ENCODE measurements at places on chromosomes 4 and X.

- no peak for DNase-seq
These were observed 821.2 kb downstream of the RPA4 start for GRCh38 chrX:97704881-97705280.

DNA sequence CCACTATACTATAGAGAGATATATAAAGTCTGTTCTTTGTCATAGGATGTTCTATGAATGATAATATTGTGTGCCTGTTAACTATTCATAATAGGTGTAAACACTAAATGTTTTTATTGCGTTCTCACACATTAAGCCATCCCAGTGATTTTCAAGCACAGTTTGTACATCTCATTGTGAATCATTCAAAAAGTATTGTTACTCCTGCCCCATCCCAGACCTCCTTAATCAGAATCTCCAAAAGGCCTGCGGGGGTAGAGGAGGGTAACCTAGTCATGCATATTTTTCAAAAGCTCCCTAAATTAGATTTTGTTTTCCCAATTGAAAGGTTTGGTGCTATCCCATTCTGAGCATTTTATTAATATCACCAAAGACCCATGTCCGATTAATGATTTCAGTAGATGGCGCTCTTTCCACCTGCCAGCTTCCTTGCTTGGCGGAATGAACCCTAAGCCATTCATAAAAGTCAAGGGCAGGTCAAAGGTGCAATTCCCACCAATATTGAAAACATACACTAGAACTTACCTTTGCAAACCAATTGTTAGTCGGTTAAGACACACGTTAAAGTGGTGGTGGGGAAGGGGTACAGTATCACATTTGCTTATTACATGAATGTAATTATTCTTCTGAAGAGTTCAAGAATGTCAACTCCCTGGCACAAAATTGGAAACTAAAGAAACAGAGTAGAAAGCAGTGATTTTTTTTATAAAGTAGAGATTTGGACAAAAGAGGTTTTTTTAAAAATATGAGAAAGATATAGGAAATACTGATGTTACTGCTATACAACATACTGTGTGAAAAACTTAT is 5.8 kb upstream of the TET2 start:
- no peak for DNase-seq

- DNase-seq: no peak
These were observed 783 bp downstream of the BEX2 start for GRCh38 chrX:103309860-103310554.

GRCh38 chr4:169102026-169102425 is 92.0 kb upstream of the CBR4 start:
- DNase-seq: no peak

- DNase-seq: no peak
These were observed 35.8 kb downstream of the CPEB2 start for GRCh38 chr4:15037923-15038541.

GRCh38 chrX:30282527-30282926 is 26.7 kb downstream of the NR0B1 start:
- DNase-seq: no peak

DNA sequence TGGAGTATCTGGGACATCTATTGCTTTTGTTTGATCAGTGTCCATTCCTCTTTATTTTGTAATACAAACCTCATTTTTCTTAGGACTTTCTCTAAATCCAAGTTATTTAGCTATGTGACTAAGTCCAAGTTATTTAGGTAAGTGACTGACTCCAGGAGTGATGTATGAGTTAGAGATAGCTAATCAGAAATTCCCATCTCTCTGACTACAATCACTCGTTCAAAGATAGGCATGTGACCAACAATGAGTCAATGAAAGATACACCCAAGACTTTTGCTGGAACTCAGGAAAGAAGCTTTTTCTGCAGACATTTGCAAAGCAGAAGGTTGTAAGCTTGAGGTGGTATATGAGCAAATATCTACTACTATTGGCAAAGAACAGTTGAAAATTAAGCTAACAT is 72.5 kb upstream of the KCNIP4 start:
- no peak for DNase-seq

DNA sequence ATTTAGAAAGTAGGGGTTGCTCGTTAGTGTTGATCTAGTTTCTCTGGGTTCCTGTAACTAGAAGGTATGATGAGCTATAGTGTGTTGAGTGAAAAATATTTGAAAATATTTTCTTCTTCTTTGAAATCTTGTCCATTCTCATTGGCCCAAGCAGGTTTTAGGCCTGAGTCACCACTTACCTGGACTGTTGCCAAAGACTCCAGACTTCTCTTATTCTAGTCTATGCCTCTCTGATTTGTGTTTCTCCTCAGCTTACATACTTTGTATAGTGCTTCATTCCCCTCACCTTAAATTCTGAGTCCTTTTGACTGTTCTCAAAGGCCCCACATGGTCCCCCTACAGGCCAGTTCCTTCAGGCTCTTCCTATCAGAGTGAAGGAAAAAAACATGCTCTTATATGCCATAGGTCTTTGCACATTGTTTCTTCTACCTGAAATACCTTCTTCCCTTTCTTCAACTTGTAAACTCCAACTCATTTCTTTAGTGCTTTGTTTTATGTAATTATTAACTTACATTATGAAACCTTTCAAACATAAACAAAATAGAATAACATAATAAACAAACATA is 258.2 kb downstream of the PPP1R2C start:
- no peak for DNase-seq

- no peak for DNase-seq
These were observed 84.0 kb downstream of the PHKA2 start for GRCh38 chrX:18899796-18900380.

- DNase-seq: no peak
These were observed 2.6 kb downstream of the UNC5C start for GRCh38 chr4:95546221-95546620.

DNA sequence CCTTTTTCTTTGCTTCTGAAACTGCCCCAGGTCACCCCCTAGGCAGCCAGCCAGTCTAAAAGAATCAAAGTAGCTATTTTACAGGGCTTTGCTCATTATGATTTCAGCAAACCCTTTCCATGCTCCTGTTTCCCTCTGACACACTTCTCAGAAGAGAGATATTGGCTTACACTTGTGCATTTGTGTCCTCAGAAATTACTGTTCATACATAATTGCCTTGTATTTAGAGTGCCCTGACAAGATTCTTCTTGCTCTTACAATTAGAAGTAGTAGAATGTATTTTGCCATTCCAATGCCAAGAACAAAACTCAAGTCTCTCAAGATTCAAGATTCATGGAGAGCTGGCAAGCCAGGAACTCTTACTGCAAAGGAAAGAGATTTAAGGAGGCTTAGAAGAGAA is 531.0 kb upstream of the ZFP42 start:
- no peak for DNase-seq

DNA sequence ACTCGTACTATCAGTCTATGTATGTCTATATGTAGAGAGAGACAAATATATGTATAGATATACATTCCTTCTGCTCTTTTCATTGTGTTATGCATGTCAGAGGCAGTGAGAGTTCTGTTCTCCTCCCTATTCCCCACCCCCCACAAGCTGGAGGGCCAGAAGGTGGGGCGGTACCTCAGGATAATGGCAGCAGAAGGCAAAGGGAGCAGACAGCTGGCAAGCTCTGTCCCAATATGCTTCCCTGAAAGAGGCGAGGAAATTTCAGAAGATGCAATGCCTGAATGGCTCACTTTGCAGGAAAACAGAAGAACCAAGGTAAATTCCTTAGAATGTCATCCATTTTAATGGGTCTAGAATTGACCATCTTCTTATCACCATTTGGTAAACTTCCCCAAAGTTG is 114.4 kb downstream of the NAA11 start:
- DNase-seq: no peak

- DNase-seq: no peak
These were observed 47.6 kb downstream of the ANAPC4 start for GRCh38 chr4:25424539-25425228.

DNA sequence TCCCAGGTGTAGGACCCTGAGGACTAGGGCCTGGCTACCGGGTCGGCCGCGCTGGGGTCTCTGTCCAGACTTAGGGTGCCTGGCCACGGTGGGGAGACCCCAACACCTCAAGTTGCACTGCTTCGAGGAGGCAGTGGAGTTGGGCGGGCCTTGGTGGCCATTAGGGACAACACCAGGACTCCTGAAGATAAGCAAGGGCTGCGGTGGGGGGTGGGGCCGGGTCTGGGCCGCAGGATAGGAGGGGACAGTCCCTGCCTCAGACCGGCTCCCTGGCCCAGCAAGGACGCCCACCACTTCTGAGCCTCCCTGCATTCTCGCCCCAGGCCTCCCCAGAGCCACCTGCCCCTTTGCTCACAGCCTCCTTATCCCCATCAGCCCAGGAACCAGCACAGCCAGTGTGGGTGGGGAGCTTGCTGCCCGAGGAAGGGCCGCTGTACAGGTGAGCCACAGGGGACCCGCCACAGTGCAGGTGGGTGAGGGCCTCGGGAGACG is 5.5 kb upstream of the MXD4 start:
- DNase-seq: no peak

- DNase-seq: no peak
These were observed 2183.9 kb upstream of the TENM3 start for GRCh38 chr4:180059216-180059881.

DNA sequence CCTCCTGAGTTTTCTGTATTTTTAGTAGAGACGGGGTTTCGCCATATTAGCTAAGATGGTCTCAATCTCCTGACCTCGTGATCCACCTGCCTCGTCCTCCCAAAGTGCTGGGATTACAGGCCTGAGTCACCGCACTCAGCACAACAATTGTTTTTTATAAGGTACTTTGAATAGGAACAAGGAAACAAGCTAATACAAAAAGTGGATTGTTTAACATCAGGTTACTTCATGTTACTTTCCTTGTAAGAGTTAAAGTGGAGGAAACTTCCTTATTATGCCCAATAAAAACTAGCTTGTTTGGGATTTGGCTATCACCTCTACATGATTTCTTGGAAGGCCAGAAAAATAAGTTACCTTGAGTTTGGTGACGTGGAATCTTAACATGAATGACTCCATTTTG is 698.7 kb downstream of the CCSER1 start:
- DNase-seq: no peak

DNA sequence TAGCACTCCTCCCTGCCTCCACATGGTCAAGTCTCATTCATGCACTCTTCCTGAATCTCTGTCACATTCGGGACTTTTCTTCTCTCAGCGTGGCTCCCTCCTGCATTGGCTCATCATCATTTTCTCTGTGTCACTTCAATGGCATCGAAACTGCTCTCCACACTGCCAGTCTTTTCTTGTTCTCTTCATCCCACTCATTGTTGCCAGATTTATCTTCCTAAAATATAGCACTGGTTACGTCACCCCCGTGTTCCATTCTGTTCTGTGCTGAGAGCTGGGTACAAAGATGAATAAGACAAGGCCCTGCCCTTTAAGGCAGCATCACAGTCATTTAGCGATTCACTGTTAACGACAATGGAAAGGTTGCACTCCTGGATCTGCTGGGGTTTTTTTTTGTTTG is 174.4 kb upstream of the TBC1D9 start:
- DNase-seq: no peak

DNA sequence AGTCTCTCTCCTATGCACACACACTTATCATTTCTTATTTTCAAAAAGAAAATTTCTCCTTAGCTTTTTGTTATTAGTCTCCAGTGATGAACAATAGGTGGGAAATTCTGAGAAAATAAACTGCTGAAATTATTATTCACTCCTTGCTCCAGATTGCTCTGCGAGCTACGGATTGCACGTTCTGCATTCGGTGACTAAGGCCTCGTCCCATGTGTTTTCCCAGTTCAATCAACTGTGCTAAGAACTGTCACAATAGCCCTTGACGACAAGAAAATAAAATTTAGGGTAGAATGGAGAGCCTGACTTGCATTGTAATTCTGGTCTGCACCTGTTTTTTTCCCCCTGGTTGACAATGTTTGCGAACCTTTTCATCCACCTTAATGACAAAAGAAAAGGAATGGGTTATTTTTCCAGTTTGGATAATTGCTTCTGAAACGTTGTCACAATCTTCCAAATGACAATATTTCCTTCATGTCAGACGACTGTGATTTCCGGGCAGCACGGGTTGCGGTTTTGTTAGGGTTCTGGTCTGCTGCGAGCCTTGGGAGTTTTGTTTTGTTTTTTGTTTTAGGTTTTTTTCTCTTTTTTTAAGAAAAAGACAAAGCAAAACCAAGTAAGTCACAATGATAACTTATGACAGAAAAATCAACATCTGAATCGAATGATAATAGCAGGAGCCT is 124.5 kb upstream of the NOCT start:
- no peak for DNase-seq

DNA sequence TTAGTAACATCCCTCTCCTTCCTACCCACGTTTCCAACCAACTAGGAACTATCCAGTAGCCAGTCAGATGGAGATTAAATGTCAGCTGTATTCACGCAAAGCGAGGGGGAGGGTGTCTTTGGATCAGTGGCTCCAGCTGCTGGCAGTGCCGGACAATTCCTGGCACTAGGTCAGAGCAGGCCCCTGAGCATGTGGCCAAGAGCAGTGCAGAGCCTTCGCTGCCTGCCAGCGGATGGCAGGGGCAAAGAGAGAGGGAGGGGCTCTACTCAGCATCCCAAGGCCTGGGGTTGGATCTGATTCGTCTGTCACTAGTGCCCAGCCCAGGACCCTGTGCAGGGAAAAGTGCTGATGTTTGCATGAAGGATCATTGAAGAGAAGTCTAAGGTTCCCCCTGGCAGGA is 28.7 kb upstream of the JAKMIP1 start:
- DNase-seq: no peak

DNA sequence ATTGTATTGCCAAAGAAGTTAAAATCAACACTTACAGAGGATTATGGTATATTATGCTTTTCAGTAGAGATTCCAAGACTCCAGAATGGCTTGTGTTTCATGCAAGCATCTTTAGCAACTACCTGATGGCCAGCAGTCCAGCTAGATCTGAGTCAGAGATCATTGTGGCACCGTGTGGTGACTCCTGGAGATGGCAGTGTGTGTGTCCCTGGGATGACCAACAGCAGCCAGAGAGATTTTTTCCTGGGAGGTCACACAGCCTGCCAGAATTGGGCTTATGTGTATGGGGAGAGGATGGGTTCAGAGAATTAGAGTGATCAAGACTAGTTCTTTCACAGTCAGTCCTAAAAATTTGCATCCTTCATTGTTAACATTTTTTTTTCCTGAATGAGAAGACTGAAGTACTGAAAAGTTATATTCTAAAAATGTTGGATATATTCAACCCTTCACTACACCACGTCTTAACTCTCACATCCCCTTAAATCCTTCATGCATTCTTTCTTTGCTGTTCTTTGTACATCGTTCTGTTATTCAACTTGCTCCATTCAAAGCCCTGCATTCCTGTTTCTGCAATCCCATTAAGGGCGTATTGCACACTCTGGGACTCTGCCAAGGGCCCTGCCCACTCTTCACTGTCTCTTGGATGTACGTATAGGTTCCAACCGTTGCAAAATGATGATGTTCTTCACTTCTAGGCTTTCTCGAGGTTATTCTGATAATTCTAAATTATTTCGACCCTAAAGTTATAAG is 12.4 kb downstream of the TENM3 start:
- DNase-seq: no peak

- DNase-seq: no peak
These were observed 1662.8 kb upstream of the ADGRL3 start for GRCh38 chr4:59537246-59537886.

GRCh38 chr4:13765539-13765938 is 138.0 kb upstream of the BOD1L1 start:
- DNase-seq: no peak

All from stimulated activated effector memory CD8-positive, alpha-beta T cell treated with anti-CD3 and anti-CD28 coated beads, Interleukin-12 subunit alpha, Interleukin-12 subunit beta, amount 100 ng/mL, for 72 hours (primary cell).